ENCODE measurements at places on chromosomes 6 and 20.

DNA sequence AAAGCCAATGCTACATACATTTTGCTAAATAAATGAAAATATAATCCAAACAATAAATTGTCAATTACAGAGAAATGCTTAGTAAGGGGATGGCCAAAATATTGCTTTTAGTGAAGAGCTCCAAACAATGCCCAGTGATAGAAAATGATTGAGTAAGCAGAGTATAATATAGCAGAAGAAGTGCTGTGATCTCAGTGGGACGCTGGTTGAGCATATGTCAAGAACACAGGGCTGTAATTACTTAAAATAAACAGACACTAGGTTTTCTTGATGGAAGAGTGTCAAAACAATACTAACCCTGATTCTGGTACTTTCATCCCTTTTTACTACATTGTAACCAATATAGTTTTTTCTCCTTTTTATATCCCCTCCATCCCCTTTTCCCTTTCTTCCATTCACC, 150.3 kb downstream of the GRIK2 start:
- DNase-seq: no peak

- no peak for DNase-seq
Measured at GRCh38 chr20:38861071-38861401, 55.5 kb downstream of the PPP1R16B start.

DNA sequence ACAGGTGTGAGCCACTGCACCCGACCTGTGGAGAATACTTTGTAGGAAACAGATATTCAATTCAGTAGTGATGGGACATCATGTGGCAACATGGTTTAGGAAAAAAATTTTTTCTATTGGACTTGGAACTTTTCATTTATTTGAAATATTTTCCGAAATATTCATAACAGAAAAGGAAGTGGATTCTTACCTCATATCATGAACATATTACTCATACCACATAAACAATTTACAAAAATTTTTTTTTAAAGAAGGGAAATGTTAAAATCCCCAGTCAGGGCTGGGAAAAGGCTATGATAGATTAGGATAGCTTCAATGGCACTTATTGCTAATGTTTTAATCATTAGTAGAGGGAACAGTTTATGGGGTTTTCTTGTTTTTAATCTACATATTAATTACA, 6.8 kb upstream of the ALDH8A1 start:
- DNase-seq: no peak

DNA sequence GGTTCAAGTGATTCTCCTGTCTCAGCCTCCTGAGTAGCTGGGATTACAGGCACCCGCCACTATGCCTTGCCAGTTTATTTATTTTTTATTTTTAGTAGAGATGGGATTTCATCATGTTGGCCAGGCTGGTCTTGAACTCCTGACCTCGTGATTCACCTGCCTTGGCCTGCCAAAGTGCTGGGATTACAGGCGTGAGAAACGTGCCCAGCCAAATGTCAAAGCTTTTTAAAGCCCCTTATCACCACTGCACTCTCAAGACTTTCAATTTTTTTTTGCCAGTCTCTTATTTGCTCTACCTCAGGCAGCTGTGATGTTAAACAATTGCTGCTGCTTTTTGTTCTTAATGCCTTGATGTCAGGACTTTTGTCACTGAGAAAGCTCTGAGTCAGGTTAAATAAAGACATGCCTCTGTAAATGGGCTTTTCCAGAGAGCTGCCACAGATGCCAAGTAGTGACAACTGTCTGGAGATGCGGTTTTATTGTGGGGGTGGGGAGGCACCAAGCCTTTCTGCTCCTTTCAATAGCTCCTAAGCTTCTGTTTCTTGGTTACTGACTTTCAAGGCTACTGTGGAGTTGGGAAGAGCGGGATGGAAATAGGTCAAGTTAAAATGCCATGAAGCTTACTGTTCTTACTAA, 29.2 kb downstream of the RSPH3 start:
- DNase-seq: no peak

DNA sequence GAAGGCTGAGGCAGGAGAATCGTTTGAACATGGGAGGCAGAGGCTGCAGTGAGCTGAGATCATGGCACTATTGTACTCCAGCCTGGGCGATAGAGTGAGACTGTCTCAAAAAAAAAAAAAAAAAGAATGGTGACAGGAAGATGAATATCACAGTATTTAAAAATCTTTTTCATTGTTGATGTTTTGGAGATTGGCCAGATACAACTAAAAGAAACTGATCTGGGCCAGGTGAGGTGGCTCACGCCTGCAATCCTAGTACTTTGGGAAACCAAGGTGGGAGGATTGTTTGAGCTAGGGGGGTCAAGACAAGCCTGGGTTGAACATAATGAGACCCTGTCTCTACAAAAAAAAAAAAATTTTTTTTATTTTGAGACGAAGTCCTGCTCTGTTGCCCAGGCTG, 52.1 kb downstream of the TRAF3IP2 start:
- no peak for DNase-seq

DNA sequence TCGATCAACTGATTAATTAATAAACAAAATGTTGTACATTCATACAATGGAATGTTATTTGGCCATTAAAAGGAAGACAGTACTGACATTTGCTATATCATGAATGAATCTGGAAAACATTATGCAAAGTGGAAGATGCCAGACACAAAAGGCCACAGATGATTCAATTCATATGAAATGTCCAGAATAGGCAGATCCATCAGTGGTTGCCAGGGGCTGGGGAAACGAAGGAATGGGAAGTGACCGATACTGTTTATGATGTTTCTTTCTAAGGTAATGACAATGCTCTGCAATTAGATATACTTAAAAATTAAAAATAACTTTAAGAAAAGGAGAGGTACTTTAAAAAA, 37.2 kb downstream of the ELOVL5 start:
- DNase-seq: no peak

- DNase-seq: no peak
Measured at GRCh38 chr6:84772428-84773132, 8.2 kb upstream of the TBX18 start.

- DNase-seq: no peak
Measured at GRCh38 chr6:45998524-45998923, 17.1 kb downstream of the CLIC5 start.

DNA sequence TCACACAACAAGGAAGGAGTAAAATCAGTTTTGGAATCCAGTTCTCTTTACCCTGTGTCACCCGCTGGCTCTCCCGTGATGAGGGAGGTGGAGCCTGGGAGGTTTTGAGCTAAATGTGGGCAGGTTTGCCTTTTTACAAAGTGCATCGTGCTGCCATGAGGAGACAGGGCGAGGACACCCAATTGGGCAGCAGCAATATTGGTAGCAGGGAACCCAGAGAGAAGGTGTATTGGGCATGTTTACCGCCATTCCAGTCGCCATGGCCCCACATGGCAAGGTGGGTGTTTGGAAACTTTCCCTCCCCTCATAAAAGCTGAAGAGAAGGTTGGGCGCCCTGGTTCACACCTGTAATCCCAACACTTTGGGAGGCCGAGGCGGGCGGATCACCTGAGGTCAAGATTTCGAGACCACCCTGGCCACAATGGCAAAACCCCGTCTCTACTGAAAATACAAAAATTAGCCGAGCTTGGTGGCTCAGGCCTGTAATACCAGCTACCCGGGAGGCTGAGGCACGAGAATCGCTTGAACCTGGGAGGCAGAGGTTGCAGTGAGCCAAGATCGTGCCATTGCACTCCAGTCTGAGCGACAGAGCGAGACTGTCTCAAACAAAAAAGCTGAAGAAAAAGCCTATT, 3.5 kb upstream of the UBE2V1 start:
- no peak for DNase-seq

GRCh38 chr6:18495236-18495635, 108.1 kb downstream of the RNF144B start:
- DNase-seq: no peak

GRCh38 chr20:11459090-11459890, 458.4 kb upstream of the BTBD3 start:
- DNase-seq: no peak

- DNase-seq: no peak
Measured at GRCh38 chr20:50980071-50980681, 21.6 kb downstream of the MOCS3 start.

- DNase-seq: no peak
Measured at GRCh38 chr20:11158146-11158545, 484.3 kb upstream of the JAG1 start.

- DNase-seq: no peak
Measured at GRCh38 chr6:134014588-134015137, 37.8 kb downstream of the SLC2A12 start.

DNA sequence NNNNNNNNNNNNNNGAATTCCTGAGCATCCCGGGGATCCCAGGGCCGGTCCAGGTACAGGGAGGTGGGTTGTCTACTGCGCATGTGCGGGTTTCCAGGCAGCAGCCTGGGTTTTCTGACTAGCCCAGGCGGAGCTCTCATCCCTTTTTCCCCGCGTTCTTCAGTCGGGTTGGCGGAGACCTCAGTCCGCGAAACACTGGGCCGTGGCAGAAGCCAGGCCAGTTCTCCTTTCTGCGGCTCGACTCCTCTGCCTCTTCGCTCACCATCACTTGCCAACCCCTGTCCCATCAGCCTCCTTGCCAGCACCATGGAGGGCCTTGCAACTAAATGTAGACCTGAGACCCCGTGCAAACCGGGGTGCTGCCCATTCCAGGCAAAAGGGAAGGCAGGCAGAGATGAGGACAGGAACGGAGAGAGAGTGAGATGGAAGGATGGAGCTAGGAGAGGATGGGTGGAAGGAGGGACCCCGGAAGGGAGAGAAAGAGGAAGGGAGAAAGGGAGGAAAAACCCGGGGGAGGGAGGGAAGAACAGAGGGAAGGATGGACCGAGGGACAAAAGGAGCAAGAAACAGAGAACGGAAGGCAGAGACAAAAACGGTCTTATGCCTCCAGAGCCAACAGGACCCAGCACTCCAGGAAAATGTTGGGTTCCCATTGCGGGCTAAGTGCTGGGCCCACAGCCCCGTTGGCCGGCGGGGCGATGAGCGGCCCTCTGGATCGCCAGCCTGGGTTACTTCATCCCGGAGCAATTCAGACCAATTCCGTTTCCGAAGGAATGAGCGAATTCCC, 445.4 kb upstream of the DEFB115 start:
- no peak for DNase-seq

- DNase-seq: no peak
Measured at GRCh38 chr6:111564482-111564945, 41.2 kb downstream of the TRAF3IP2 start.

DNA sequence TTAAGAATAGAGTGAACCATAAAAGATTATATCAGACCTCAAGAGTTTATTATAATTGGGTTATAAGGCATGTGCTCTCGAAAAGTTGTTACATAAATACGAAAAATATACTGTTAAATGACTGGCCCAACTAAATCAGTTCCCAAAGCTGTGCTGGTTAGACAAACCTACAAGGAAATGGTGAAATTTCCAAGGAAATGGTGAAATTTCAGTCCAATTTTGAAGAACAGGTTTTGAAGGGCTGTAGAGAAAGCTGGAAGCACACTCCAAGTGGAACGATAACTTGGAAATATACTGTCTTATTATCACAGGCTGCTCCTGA, 400 bp upstream of the TRMT11 start:
- no peak for DNase-seq

All from pancreas (tissue), 10 donors.